ENCODE measurements at places on chromosomes 12 and 14.

- H3K36me3 ChIP-seq = no peaks in the 10 kb centered on the region
- H3K4me1 ChIP-seq = no peaks in the 10 kb centered on the region
- DNase-seq = no peak
- H3K27ac ChIP-seq = no peak overlapping the region
- H3K27me3 ChIP-seq = no peaks in the 10 kb centered on the region
Measured at GRCh38 chr12:1692226-1692625, 1.4 kb downstream of the ADIPOR2 start.

- no peak overlapping the region for H3K27ac ChIP-seq
- H3K27me3 ChIP-seq = no peaks in the 10 kb centered on the region
- H3K4me3 ChIP-seq = no peak overlapping the region
- no peaks in the 10 kb centered on the region for H3K4me1 ChIP-seq
- no peaks in the 10 kb centered on the region for H3K36me3 ChIP-seq
Measured at GRCh38 chr12:87368259-87368658, 660.9 kb downstream of the C12orf50 start.

DNA sequence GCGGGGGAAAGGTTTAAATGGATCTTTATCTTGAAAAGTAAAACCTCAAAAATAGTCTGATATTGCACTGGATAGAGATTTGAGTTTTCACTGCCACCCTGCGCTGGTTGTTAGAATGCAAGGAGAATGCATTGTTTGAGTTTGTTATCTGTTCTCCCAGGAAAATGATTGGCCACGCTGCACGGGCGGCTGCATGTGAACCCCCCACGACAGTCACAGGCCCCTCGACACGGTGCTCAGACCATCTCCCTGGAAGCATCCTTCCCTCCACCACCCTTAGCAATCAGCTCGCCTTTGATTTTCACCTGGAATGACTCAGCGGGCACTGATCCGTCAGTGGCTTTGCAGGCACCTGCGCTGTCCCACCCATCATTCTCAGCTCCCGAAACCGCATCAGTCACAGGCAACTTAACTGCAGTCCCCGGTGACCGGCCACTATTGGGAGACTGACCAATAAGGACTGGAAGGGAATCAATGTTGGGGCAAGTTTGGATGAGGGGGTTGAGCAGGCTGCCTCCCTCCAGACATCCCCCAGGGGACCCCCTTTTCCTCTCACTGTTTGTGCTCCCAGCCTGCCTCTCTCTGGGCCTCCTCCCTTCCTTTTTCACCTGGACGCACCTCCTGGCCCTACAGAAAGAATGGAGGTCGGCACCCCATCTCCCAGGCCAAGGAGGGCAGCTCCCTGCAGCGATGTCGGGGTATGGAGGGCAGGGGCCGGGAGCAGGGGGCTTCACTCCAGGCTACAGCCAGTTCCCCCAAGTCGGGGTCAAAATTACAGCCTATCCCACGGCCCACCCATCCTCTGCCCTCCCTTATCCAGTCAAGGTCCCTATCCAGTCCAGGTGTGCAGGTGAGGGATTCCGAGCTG lies 28.5 kb upstream of the C14orf180 start:
- H3K36me3 ChIP-seq = no peaks in the 10 kb centered on the region
- H3K27me3 ChIP-seq = no peaks in the 10 kb centered on the region
- DNase-seq = no peak
- H3K4me1 ChIP-seq = no peaks in the 10 kb centered on the region
- H3K4me3 ChIP-seq = no peak overlapping the region

DNA sequence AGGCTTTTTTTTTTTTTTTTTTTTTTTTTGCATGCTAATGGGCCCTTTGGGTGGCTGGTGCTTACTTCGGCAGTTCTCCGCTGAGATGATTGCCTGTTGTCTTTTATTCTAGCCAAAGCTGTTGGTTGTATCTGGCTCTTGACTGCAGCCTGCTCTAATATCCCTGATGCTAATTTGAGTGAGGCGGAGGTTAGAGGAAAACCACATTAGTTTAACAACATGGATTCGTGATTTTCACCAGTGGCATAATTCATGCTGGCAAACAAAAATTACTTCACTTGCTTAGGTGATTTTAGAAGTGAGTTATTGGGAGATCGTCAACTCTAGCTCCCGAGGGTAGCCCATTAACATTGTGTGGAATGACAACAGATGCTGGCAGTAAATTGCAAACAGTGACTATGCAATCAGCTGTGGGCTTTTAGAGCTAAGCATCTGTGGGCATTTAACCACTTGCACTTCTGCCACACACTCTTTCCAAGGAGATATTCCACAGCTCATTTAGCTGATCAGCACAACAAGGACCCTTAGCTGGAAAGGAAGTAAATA lies 97.6 kb upstream of the ZDHHC17 start:
- H3K36me3 ChIP-seq = no peaks in the 10 kb centered on the region
- no peak overlapping the region for H3K27ac ChIP-seq
- no peak overlapping the region for H3K4me3 ChIP-seq
- H3K4me1 ChIP-seq = no peaks in the 10 kb centered on the region

DNA sequence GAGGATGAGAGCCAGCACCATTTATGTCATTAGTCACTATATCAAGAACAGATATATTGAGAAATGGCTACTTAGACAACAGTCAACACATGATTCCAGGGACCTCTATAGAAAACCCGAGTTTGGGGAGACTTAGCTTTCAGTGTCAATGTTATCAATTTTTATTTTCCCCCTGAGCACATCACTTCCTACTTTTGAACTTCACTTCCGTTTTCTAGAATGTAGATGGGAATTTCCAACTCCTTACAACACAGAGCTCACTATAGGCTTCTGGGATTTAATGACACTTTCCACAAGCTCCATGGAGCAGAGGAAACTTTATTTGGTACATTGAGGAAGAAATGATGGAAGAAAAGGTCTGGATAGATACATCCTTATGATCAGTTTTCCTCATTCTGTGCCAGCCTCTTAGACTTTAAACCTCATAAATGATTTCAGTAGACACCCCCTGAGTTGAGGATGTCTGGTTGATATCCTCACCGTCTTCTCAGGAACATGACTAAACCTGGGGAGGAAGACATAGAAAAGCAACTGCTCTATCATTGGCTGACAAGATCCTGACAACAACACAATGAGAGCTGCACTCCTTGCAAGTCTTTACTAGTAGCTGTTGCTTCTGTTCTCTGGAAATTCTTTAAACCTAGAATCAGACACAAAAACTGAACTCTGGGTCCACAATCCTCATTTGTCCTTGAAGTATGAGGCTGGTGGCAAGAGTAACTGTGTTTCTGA lies 449.4 kb upstream of the OR4E1 start:
- no peaks in the 10 kb centered on the region for H3K36me3 ChIP-seq
- no peak overlapping the region for H3K4me3 ChIP-seq
- no peaks in the 10 kb centered on the region for H3K4me1 ChIP-seq
- H3K27ac ChIP-seq = peak overlapping the region; percentile 58
- H3K27me3 ChIP-seq = no peaks in the 10 kb centered on the region
